Cerebellar nuclear complex (tissue), 1 donor: ENCODE measurements at places on chromosomes 13 and 19.

- DNase-seq: no peak
Observed at GRCh38 chr13:109703250-109703649, 83.1 kb downstream of the IRS2 start.

GRCh38 chr13:41821238-41821594 lies 139.7 kb downstream of the VWA8 start:
- DNase-seq: no peak

GRCh38 chr19:38670921-38671398 lies 23.5 kb downstream of the ACTN4 start:
- no peak for DNase-seq

- DNase-seq: no peak
Observed at GRCh38 chr13:30186634-30187415, 120.5 kb downstream of the KATNAL1 start.

- no peak for DNase-seq
Observed at GRCh38 chr13:45817833-45818232, 33.7 kb downstream of the SIAH3 start.

DNA sequence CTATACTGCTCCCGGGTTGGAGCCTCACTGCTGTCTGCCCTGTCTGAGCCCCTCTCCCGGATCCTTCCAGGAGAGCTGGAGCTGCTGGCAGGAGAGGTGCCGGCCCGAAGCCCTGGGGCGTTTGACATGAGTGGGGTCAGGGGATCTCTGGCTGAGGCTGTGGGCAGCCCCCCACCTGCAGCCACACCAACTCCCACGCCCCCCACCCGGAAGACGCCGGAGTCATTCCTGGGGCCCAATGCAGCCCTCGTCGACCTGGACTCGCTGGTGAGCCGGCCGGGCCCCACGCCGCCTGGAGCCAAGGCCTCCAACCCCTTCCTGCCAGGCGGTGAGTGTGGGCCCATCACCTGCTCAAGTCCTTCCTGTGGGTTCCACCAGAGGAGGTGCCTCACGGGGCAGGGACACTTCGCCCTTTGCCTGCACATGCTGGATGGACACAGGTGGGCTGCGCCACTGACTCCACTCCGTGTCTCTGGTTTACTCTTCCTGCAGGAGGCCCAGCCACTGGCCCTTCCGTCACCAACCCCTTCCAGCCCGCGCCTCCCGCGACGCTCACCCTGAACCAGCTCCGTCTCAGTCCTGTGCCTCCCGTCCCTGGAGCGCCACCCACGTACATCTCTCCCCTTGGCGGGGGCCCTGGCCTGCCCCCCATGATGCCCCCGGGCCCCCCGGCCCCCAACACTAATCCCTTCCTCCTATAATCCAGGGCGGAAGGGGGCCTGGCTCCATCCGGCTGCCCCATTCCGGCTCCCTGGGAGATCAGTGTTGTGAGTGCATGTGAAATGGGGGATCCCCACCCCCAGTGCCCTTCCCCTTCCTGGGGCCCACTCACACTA lies 19.8 kb downstream of the EPN1 start:
- no peak for DNase-seq

GRCh38 chr13:40651866-40652587 lies 14.4 kb downstream of the FOXO1 start:
- DNase-seq: no peak

DNA sequence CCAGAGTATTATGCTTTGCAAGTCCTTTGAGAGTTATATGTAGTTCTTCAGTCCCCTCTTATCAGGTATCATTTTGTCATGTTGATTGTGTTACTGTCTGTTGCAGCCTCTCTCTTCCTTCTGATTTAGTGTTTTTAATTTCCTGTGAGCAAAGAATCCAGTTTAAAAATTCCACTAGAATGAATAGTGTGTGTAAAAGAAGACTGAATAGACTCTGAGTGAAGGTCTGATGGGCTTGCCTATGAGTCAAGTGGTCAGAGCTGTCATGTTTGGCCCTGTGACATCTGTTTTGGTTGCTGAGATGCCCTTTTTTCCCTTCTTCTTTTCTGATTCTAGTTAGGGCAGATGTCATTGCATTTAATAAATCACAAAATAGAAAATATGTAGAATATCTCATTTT lies 23.3 kb upstream of the KCTD4 start:
- DNase-seq: no peak

DNA sequence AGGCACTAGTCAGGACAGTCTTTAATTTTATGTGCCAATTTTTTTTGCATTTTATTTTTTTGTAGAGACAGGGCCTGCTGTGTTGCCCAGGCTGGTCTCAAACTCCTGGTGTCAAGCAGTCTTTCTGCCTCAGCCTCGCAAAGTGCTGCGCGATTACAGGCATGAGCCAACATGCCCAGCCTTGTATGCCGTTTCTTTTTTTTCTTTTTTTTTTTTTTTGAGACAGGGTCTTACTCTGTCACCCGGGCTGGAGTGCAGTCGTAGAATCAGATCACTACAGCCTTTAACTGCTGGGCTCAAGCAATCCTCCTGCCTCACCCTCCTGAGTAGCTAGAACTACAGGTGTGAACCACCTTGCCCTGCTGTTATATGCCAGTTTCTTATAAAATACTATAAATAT lies 26.4 kb downstream of the BORA start:
- DNase-seq: no peak

DNA sequence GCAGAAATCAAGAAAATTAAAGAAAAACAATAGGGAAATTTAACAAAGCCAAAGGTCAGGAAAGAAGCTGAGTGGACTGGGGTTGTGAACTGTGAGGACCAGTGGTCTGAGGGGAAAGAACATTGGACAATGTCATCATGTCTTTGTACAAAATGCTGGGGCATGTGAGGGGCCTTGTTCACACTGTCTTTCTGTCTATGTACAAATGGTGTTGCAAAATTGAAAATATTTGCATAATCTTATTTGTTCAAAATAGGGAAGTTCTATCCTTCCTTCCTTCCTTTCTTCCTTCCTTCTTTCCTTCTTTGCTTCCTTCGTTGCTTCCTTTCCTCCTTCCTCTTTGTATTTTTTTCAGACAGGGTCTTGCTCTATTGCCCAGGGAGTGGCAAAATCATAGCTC lies 79.2 kb upstream of the SCEL start:
- DNase-seq: no peak

DNA sequence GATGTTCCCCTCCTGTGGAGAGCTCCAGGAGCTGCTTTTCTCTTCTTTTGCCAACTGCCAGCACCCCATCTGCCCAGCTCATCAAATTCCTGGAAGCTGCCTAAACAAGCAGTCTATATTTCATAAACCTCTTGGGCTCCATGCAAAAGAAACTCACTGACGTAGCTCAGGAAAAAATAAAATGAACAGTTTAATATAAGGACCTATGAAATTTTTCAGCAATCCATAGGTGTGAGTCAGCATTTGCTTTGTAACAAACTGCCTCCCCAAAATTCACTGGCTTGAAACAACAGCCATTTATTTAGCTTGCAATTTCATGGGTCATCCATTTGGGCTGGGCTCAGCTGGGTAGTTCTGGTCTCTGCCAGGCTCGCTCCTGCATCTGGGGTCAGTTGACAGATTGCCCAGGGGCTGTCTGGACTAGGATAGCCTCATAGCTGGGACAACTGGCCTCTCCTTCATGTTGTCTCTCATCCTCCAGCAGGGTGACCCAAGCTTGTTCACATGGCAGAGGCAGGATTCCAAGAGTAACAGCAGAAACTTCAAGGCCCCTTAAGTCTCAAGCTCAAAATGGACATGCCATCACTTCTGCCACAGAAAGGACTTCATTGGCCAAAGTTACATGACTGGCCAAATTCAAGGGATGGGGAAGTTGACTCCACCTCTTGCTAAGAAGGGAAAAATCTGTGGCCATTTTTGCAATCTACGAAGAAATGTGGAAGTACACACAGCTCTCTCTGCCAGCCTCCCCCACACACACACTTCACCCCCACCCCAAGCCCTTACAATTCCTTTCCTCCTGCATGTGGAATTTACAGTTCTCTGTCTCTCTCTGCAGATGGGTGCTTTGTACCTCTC lies 7.9 kb upstream of the PVR start:
- no peak for DNase-seq

GRCh38 chr19:33697766-33698165 lies 76.0 kb downstream of the CHST8 start:
- no peak for DNase-seq
